ENCODE measurements at places on chromosomes 1 and 21.

- DNase-seq = no peak
These were observed 973.5 kb upstream of the NCAM2 start for GRCh38 chr21:20024741-20025140.

- DNase-seq = no peak
These were observed 67.3 kb downstream of the RUNX1 start for GRCh38 chr21:34981791-34982190.

DNA sequence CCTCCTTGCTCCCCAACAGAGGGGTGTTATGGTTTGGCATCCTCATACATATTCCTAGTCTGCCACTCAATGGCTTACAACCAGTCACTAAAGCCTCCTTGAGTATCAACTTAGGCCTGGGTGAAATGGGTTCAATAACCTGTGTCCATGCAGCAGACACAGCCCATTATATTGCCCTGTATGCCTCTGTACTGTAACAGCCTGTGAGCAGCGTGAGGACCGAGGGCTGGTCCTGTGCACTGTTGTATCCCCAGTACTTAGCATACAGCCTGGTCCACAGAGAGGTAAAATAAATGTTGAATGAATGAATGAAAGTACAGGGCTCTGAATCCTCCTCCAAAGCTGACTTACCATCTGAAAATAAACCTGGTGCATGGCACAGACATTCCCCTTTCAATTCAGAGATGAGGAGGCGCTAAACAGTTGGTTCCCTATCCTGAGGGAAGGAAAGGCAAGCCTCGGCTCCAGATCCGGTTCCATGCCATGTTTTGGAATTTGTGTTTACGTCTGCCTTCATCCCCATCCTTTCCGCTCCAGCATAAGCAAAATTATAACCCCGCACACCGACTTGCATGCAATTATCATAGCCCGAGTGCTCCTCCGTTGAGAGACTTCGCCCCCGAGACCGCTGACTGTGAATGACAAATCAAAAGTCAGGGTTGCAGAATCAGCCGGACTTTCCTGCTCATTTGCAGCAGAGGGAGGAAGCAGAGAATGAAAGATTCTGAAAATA, 45.0 kb upstream of the DNAJC6 start:
- DNase-seq = no peak

- DNase-seq = no peak
These were observed 25.3 kb upstream of the EFHD2 start for GRCh38 chr1:15384301-15384901.

DNA sequence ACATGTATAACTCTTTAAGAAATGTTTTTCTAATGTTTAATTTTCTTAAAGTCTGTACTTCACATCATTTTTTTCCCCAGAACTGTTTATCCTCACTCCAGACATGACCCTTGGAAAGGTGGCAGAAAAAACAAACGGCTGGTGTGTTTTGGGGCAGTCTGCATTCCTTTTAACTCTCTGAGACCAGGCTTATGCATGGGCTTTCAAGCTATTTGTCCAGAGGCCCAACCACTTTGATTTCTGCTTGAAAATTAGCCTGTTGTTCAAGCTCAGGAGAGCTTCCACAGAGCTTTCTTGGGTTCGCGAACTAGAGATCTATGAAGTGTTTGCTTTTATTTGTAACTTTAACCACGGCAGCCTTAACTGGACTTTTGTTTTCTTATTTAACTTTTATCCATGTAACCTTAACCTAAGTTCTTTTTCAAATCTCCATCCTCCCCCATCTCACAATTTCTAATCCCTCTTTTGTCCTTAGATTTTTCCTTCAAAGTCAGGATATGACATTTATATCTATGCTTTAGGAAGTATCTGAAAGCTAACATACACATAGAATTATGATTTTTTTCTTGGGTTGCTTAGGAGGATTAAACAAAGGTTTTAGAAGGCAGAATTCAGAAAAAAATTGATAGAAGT, 111.8 kb downstream of the FGGY start:
- no peak for DNase-seq

DNA sequence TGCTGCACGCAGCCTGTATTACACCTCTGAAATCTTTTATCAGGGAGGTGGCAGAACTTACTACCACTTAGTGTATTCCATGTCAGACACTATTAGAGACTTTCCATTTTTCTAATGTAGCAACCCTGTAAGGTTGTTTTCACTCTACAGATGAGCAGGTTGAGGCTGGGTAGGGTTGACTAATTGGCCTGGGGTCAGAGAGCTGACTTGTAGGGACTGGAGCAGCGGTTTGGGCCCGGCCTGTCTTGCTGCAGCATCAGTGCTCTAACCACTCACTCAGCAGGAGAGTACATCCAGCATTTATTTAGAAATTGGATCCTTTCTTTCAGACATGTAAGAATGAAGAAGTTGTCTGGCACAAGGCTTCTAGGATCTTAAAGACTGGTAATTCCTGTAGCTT, 25.7 kb upstream of the NBL1 start:
- no peak for DNase-seq

GRCh38 chr1:98677288-98677687, 15.8 kb downstream of the SNX7 start:
- no peak for DNase-seq

DNA sequence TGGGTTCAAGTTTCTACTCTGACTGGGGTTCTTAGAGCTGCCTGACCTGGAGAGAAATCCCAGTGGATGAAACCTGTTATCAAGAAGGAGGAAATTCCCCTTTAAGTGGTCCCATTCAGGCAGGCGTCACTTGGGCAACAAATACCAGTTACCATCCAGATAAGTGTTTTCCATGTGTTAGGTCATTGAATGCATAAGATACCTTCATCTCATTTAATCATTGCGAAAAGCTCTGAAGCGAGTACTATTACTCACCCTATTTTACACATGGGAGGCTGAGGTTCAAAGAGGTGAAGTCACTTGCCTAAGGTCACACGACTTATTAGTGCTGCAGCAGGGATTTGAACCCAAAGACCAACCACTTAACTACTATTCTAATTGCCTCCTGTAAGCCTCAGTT, 45.5 kb upstream of the RPL11 start:
- DNase-seq = no peak

DNA sequence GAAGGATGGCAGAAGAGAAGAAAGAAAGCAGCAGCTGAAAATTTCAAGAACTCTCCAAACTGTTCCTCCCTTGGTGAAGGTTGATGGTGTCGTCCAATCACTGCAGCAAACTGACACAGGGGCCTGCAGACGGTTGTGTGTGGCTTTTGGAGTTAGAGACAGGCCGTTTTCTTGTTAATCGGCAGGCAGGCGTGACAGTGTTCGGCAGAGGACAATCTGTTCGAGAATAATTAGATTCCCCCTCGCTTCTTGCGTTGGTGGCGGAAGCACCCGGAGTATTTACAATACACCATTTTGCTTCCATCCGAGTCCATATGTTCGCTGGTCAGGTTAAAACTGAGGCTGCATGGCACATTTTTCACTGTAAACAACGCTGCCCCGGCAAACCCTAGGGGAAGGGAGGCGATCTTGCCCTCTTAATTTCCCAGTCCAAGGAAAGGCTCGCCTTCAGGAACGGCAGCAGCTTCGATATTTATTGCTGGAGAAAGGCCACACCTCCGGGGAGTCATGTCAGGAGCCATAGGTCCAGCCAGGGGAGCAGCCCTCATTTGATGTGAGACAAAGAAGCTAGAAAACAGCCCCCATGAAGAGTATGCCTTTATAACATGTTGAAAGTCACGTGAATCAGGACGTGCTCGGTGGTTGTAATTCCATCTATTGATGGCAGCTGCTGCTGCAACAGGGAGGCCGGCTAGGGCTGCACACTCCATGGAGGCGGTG, 360.1 kb downstream of the SMYD3 start:
- no peak for DNase-seq

DNA sequence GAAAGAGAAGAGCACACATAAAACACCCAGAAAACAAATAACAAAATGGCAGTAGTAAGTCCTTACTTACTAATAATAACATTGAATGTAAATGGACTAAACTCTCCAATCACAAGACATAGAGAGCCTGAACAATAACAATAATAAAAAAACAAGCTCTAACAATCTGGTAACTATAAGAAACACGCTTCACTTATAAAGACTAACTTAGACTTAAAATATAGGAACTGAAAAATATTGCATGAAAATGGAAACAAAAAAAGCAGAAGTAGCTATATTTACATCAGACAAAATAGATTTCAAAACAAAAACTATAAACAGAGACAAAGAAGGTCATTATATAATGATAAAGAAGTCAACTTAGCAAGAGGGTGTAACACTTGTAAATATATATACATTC, 83.1 kb upstream of the LYPLAL1 start:
- DNase-seq = no peak

- no peak for DNase-seq
These were observed 15.4 kb downstream of the MOV10 start for GRCh38 chr1:112689842-112690237.

DNA sequence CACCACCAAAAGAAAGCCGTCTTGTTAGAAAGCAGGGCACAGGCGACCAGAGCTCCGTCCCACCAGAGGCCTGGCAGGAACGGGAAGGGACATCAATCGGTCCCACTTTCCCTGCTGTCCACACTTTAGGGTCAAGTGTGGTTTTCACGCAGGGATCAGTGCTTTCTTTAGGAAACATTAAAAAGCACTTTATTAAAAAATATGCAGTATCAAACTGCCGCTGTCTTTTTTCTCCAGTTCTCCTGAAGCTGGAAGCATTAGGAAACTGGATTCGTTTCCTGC, 437 bp downstream of the IFNLR1 start:
- no peak for DNase-seq

GRCh38 chr1:109089242-109090015, 1.1 kb upstream of the TMEM167B start:
- peak; percentile 65 for DNase-seq

- no peak for DNase-seq
These were observed 371.7 kb upstream of the BRINP3 start for GRCh38 chr1:190849346-190849745.

DNA sequence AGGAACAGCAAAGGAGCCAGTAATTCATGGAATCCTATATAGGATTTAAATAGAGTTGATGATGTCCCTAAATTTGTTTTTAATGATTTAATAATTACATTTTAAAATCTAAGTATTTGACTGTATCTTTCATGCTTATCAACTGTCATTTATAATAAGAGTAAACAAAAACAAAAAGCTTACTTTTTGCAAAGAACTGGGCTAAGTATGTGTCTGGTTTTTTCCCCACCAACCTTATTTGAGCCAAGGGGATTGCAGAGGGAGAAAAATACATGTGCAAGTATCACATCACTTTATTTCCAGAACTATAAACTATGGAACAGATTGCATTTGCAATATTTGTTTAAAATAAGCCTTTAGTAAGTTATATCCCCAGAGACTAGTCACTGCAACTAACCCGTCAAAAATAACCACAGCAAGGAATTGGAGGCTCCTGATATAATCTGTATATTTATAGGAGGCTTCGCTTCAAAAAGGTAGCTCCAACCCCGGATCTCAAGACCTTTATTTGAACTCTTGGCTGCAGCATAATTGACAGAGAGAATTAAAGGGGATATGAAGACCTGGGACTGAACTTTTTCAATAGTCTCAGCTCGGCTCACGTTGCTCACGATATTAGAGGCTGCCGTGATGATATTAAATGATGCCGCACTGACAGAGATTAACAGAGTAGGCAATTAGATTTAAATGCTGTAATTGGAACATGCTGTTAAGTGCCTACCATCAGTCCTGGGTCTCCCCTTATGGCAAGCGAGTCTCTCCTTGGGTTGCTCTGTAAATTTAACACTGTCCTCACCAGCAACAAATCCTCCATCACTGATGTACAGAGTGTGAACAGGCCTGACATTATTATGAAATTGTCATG, 329.1 kb upstream of the NFIA start:
- no peak for DNase-seq

- no peak for DNase-seq
These were observed 1.5 kb upstream of the RASSF5 start for GRCh38 chr1:206505702-206506355.

DNA sequence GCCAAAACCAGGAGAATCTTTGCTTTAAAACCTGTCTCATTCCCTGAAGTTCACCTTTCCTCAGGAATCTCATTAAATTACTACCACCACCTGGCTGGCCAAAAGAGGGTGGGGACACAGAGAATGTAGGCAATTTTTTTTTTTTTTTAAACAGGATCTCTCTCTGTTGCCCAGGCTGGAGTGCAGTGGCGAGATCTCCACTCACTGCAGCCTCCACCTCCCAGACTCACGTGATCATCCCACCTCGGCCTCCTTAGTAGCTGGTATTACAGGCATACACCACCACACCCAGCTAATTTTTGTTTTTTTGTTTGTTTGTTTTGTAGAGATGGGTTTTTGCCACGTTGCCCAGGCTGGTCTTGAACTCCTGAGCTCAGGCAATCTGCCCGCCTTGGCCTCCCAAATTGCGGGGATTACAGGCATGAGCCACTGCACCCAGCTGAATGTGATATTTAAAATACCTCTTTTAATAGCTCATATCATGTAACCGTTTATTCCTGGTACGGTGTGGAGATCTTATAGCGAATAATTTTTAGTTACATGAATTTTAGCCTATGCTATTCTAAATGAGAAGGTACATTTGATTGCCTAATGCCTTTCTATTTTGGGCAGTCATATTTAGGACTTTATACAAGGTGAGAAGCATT, 84.5 kb downstream of the POU2F1 start:
- DNase-seq = no peak

- no peak for DNase-seq
These were observed 275.5 kb upstream of the FMN2 start for GRCh38 chr1:239816081-239816782.

DNA sequence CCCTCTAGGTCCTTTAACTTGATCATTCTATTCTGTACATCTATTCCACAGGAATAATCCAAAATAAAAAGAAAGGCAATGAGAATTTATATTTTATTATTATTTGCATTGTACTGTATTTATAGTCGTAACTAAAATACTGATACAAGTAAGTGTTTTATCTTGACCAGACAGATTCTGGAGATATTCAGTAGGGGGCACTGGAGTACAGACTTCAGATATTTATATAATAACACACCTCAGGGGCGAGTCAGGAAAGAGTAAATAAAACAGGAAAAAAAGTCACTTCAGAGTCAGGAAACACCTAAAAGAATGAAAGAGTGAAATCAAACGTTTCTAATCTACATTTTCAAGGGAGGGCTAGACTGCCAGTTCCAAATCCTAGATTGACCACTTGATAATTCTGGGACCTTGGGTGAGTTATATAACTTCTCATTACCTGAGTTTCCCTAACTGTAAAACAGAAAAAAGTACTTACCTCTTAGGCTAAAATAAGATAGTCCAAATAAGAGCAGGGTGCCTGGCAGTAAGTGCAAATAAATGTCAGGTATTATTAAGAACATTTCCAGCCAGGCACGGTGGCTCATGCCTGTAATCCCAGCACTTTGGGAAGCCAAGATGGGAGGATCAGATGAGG, 31.1 kb upstream of the MTF1 start:
- peak; percentile 22 for DNase-seq

DNA sequence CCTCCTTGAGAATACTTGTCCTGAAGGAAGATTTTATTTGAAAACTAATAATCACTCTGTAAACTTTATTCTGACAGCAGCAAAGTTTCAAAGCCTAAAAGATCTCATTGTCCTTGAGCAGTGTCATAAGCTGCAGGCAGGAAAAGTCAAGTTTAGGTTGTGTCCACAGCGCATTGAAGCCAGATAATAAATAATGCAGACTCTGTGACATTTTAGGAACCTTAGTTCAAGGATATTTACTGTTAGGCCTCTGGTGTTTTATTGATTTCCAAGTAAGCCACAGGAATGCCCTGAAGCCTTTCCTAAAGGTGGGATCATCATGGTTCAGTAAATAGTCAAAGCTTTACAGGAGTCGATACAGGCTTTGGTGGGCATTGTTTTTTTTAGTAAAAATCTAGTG, 356.4 kb upstream of the SGIP1 start:
- no peak for DNase-seq

- peak; percentile 82 for DNase-seq
These were observed 15.4 kb downstream of the LMNA start for GRCh38 chr1:156129687-156130577.

- DNase-seq = no peak
These were observed 26.6 kb downstream of the ATF6 start for GRCh38 chr1:161792740-161793139.
